ENCODE measurements at places on chromosomes 12 and 14.

DNA sequence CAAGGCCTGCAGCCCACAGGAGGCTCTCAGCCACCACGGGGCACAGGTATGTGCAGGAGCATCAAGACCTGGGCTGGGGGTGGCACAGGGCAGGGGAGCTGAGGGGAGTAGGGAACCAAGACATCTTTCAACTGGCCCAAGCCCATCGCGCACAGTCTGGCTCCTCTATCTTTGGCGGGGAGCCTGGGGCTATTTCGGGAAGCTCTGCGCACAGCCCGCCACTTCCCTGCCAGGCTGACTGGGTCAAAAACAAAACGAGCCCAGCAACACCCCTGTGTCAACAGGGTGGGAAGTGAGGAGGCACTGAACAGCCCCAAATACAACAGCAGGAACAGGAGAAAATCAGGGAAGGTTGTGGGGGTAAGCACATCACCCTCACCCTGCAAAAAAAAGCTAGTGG, 83.9 kb downstream of the ARL6IP4 start:
- H3K36me3 ChIP-seq: no peaks in the 10 kb centered on the region
- peaks cover 52% of the 10 kb centered on the region for H3K4me1 ChIP-seq
- H3K4me3 ChIP-seq: no peak overlapping the region
- no peak for DNase-seq
- H3K27ac ChIP-seq: no peak overlapping the region

GRCh38 chr12:25712169-25712568, 159.1 kb upstream of the LMNTD1 start:
- H3K27ac ChIP-seq: no peak overlapping the region
- no peaks in the 10 kb centered on the region for H3K36me3 ChIP-seq
- no peaks in the 10 kb centered on the region for H3K4me1 ChIP-seq
- H3K4me3 ChIP-seq: no peak overlapping the region
- H3K27me3 ChIP-seq: no peaks in the 10 kb centered on the region

DNA sequence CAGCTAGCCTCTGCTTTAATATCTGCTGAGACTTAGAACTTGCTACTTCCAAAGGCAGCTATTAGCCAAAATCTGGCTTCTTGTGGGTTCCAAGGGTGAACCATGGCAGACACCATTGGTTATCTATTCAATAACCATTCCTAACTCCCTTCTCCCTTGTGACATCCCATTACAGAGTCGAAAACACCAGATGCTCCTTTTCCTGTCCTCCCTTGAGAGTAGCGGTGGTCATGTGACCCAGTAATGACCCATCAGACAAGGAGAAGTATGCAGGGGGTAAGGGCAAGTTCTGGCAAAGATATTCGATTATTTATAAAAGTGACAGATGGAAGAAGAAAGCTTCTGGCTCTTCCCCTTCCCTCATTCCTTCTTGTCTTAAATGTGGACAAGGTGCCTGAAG, 20.1 kb downstream of the TGFB3 start:
- peaks cover 43% of the 10 kb centered on the region for H3K36me3 ChIP-seq
- H3K27ac ChIP-seq: no peak overlapping the region
- H3K4me3 ChIP-seq: no peak overlapping the region

DNA sequence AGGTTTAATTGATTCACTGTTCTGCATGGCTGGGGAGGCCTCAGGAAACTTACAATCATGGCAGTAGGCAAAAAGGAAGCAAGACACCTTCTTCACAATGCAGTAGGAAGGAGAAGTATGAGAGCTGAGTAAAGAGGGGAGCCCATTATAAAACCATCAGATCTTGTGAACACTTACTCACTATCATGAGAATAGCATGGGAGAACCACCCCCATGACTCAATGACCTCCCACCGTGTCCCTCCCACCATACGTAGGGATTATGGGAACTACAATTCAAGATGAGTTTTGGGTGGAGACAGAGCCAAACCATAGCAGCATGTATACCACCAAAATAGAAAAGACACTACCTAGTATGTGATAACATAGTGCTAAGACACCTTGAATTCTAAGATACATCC, 2.9 kb upstream of the HMGA2 start:
- no peak overlapping the region for H3K27ac ChIP-seq
- H3K36me3 ChIP-seq: no peaks in the 10 kb centered on the region
- peaks cover 37% of the 10 kb centered on the region for H3K4me1 ChIP-seq
- no peak for DNase-seq
- H3K27me3 ChIP-seq: peaks cover 70% of the 10 kb centered on the region

DNA sequence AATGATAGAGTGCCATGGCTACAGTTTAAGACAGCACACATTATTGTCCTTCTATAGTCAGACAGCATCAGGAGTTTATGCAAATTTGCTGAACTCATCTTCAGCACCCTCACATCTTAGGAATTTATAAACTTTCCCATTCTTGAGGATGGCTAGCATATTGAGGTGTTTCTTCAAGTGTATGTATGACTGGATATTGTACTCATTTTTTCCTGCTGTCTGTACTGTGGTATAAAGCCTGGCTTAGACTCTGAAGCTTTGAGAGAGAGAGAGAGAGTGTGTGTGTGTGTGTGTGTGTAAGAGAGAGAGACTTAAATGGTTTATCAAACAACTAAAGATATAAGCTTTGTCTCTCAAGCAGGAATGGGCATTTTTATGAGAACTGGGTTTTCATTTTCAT, 161.6 kb downstream of the PIK3C2G start:
- no peak for DNase-seq
- no peak overlapping the region for H3K27ac ChIP-seq
- H3K4me1 ChIP-seq: no peaks in the 10 kb centered on the region

- H3K36me3 ChIP-seq: no peaks in the 10 kb centered on the region
- no peak overlapping the region for H3K4me3 ChIP-seq
- peaks cover 20% of the 10 kb centered on the region for H3K4me1 ChIP-seq
- H3K27ac ChIP-seq: no peak overlapping the region
Observed at GRCh38 chr14:67602995-67603545, 3.0 kb upstream of the PIGH start.

DNA sequence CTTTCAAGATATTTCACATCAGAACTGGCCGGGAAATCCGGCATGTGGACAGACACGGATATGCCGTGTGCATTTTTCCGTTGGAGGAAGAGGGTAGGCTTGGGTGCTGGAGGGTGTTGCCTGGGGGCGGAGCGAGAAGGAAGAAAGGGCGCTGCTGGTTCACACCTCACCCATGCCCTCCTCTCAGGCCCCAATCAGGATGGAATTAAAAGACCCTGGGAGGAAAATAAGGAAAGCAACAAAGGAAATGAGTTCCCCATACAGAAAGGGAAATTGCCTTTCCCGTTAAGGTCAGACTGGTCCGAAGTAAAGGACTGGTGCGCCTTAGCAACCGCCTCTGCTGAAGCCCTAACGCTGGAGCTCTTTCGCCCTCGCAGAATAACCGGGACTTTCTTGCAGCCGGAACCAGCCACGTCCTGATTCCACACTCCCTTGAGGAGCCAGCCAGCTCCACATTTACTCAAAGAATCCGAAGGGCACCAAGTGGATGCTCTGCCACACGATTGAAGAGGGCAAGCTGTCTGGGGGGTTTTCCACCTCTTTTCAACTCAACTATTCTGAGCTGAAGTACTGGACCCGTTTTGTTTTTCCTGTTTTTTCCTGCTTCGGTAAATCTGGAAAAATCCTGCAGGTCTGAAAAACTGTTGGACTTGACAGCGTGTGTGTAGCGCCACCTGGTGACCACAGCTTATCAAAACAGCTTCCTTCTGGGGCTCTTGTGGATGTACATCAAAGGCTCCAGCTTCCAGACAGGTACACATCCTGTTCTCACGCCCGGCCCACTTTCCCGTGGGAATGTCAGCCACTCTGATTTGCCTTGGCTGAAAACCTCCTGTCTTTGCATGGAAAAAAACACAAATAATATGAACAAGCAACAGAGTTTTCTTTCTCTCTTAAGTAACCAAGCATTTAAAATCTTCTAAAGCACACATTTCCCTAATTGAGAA, 37.6 kb upstream of the BCL2L14 start:
- no peaks in the 10 kb centered on the region for H3K27me3 ChIP-seq
- H3K4me1 ChIP-seq: peaks cover 10% of the 10 kb centered on the region
- no peaks in the 10 kb centered on the region for H3K36me3 ChIP-seq
- peak; percentile 87 for DNase-seq

- peaks cover 28% of the 10 kb centered on the region for H3K36me3 ChIP-seq
- H3K4me1 ChIP-seq: peaks cover 57% of the 10 kb centered on the region
- H3K27me3 ChIP-seq: no peaks in the 10 kb centered on the region
- no peak for DNase-seq
- H3K27ac ChIP-seq: no peak overlapping the region
Observed at GRCh38 chr12:53042607-53043454, 7.0 kb upstream of the TNS2 start.

- H3K36me3 ChIP-seq: no peaks in the 10 kb centered on the region
- no peak for DNase-seq
- no peak overlapping the region for H3K27ac ChIP-seq
- no peak overlapping the region for H3K4me3 ChIP-seq
- H3K4me1 ChIP-seq: no peaks in the 10 kb centered on the region
Observed at GRCh38 chr12:80517655-80518054, 73.6 kb downstream of the PTPRQ start.

DNA sequence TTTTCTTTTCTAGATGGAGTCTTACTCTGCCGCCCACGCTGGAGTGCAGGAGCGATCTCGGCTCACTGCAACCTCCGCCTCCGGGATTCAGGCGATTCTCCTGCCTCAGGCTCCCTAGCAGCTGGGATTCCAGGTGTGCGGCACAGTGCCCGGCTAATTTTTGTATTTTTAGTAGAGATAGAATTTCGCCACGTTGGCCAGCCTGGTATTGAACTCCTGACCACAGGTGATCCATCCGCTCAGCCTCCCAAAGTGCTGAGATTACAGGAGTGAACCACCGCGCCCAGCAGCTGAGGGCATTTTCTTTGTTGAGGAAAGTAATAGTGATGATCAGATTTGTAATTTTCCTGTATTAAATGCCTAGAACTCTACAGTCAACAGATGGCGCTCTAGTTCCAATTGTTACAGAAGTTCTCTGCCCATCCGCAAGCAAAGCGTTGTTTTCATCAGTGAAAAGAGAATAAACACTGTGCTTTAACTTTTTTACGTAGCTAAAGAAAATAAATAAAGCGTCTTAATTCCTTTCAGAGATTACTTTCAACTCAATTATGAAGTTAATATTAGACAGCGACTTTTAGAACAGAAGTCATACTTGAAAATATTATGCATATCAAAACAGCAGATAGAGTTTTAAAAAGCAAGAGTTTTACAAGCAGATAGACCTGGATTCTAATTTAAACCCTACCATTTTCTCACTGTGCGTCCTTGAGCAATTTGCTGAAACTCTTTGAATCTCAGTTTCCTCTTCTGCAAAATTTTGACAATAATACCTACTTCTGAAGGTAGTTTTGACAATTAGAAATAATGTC, 335.1 kb downstream of the DUSP6 start:
- peak; percentile 48 for DNase-seq
- peaks cover 10% of the 10 kb centered on the region for H3K4me1 ChIP-seq
- H3K36me3 ChIP-seq: no peaks in the 10 kb centered on the region
- H3K27ac ChIP-seq: no peak overlapping the region
- H3K4me3 ChIP-seq: no peak overlapping the region
- no peaks in the 10 kb centered on the region for H3K27me3 ChIP-seq

DNA sequence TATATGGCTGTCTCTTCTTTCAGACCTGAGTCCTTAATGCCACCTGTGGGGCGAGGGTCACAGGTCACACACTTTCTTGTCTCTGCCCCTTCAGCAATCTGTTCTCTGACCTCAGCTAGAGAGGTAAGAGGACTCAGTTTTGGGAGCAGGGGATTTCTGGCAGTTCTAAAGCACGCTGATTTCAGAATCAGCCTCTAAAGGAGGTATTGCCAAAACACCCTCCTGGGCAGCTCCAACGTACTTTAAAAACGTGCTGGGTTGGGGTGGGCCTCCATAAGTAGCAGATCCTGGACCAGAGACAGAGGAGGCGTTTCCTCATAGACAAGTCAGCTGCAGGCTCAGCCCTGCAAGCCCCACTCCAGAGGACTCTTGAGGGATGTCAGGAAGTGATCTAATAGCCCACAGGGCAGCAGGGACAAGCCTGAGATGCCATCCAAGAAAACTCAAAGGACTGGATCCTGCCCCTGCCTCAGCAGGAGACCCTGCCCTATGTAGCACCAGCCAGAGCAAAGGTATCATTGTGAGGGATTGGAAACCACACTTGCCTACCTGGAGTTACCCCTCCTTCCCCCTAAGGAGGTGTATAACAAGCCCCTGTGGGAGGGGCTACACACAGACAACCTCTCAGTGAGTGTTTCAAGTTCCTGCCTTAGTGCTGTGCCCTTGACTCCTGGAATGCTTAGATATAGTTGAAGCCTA, 8.5 kb downstream of the CTDSP2 start:
- no peaks in the 10 kb centered on the region for H3K36me3 ChIP-seq
- no peaks in the 10 kb centered on the region for H3K27me3 ChIP-seq
- peaks cover 100% of the 10 kb centered on the region for H3K4me1 ChIP-seq

GRCh38 chr14:42013559-42013958, 406.9 kb downstream of the LRFN5 start:
- H3K27me3 ChIP-seq: no peaks in the 10 kb centered on the region
- H3K4me3 ChIP-seq: no peak overlapping the region
- no peaks in the 10 kb centered on the region for H3K4me1 ChIP-seq
- H3K27ac ChIP-seq: no peak overlapping the region

DNA sequence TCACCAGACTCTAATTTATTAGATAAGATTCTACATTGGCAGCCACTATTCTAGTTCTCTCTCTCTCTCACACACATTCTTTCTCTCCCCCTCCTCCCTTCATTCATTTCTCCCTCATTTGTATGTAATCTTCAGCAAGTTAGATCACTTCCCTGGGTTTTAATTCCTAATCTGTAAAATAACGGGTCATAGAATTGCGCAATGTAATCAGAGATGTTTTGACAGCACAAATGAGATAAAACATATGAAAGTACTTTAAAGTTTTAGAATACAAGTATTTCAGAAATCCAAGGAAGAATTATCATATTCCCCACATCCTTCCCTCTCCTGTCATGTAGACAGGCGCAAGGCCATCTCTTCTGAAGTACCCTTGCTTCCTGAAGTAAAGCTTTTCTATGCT, 21.7 kb downstream of the STYK1 start:
- no peak overlapping the region for H3K27ac ChIP-seq
- no peaks in the 10 kb centered on the region for H3K27me3 ChIP-seq
- no peak for DNase-seq
- H3K4me3 ChIP-seq: no peak overlapping the region
- H3K36me3 ChIP-seq: no peaks in the 10 kb centered on the region

DNA sequence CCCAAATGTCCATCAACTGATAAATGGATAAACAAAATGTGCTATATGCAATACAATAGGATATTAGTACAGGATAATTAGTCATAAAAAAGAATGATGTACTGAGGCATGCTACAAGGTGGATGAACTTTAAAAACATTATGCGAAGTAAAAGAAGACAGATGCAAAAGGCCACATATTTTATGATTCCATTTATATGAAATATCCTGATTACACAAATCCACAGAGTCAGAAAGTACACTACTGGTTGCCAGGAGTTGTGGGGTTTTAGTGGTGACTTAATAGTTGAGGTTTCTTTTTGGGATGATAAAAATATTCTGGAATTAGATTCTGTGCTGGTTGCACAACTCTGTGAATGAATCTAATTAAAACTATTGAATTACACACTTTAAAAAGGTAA, 12.6 kb downstream of the TRIM9 start:
- no peak overlapping the region for H3K4me3 ChIP-seq
- H3K4me1 ChIP-seq: peaks cover 18% of the 10 kb centered on the region
- no peak for DNase-seq
- no peaks in the 10 kb centered on the region for H3K36me3 ChIP-seq
